ENCODE measurements at places on chromosomes 11 and 22.
A peak's percentile ranks its signal among the peaks of the same experiment; 100 is the strongest.

DNA sequence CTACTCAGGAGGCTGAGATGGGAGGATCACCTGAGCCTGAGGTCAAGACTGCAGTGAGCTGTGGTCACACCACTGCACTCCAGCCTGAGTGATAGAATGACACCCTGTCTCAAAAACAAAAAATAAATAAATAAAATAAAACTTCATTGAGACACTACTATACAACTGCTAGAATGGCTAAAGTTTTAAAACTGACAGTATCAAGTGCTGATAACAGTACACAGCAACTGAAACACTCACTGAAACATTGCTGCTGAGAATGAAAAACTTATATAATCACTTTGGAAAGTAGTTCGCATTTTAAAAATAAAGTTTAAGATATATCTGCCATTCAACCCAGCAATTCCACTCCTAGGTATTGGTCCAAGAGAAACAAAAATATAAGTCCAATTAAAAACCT is 100.7 kb downstream of the WNT11 start:
- DNase-seq, result no peak

GRCh38 chr11:65279741-65280440 is 18.1 kb downstream of the POLA2 start:
- peak; percentile 21 for DNase-seq

DNA sequence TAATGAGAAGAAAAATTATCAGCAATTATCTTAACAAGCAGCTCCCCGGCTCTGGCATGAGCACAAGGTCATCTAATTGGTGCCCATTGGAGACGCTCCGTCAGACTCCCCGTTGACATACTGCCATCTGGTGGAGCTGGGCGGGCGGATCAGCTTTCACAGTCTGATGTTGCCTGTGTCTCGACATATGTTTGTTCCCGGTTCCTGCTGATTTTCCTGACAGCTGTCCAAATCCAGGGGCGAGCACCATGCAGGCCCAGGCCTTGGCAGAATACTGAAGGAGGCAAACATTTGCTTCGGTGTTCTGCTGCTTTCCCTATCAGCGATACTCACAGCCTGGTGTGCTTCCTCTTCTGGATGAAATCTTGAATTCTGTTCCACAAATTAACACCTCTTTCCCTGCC is 43.8 kb upstream of the BARX2 start:
- peak; percentile 59 for DNase-seq

DNA sequence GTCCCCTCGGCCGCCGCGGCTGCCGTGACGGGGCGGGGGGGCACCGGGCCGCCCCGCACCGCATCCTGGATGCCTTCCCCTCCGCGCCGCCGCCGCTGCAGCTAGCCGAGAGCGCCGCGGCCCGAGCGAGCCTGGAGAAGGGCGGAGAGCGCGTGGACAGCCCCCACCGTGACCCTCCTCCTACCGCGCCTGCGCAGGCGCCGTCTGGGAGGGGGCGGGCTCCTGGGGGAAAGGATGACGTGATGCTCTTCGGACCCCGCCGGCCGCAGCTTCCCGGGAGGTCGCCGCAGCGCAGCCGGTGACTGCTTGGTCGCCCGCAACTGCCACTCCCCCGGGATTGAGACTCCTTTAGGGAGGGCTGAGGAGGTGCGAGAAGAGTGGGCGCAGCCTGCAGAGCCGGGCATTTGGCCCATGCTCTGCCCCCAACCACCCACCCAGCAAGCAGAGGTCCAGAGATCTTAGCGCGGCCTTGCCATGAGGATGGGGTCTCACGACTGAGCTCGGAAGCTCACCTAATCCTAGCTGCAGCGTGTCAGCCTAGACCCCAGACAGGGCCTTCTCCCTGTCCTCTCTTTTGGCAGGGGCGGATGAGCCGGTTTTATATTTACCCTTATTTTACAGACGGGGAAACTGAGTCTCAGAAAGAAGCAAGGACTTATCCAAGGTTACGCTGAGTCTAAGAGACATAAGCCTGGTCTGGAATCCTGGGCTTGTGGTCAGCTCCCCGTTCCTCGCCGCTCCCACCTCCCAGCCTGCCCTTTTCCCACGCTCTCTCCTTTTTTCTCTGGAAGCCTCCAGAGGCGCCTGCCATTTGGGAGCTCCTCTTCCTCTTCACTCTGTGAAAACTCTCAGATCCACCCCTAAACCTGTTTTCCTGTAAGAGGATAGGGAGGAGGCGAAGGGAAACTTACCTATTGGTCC is at the start of gene DENND5A:
Gene DENND5A, minus strand, starts transcription at position 140 of the 921 bp plus-strand sequence. CDS start 281 bp downstream, outside the sequence.
- peak; percentile 27 for DNase-seq

DNA sequence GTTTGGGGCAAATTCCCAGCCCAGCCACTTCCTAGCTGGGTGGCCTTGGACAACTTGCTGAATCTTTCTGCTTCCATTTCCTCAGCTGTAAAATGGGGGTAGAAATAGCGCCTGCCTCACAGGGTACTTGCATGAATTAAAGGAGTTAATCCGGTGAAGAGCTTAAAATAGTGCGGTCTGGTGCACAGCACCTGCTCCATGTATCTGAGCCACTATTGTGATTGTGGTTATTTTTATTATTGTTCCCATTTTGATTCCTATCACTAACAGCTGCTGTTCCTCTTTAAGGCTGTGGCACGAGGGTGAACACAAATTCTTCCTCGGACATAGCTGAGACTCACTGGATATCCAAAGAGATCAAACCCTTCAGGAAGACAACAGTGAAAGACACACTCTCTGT is 46.9 kb upstream of the TP53I11 start:
- no peak for DNase-seq

- DNase-seq, result no peak
These were observed 72.0 kb downstream of the ARHGAP42 start for GRCh38 chr11:100759106-100759505.

GRCh38 chr11:62604460-62605120 is 2.9 kb upstream of the MTA2 start:
- DNase-seq, result no peak

DNA sequence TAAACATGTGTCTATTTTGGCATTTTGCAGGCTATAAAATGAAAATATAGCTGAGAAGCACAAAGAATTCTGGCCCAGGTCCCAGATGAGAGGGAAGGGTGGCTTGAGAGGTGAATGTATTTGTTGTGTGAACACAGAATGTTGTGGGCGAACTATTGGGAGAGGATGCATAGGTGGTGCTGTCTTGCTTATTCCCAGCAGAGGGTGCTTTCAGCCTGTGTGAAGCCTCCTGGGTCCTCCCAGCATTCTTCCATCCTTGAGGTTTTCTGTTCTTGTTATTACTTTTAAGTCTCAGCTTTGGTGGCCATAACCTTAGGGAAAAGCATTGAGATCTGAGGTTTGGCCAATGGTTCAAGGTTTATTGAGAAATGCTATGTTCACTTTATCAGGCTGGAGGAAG is 108.7 kb upstream of the SNX19 start:
- no peak for DNase-seq

DNA sequence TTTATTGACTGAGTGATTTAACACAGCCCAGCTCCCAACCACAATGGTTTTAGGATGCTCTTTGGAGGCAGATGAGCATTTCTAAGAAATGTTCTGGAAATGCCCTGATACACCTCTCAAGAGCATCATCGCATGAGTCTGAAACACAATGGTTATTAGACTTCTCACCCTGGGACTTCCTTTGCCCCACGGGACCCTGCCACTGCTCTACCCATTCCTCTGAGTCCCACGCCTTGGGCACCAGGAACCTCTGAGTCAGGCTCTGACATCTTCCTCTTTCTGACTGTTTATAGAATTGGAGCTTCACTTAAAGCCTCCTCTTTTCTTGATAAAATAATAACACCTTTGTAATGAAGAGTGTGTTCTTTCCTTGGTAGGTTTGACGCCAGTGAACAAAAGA is 85.6 kb upstream of the PARVA start:
- DNase-seq, result no peak

DNA sequence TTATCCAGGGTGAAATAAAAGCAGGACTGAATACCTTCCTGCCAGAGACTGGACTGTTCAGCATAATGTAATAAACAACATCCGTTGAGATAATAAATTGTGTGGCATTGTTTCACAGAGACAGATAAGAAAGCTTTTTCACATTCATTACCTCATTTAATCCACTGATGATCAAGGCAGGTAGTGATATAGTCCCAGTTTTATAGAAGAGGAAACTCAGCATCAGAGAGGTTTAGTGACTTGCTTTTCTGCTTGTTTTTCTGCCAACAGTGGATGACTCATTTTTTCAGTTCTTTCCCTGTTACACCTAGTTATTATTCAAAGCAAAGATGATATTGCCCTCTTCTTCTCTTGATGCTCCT is 4.0 kb downstream of the MYO18B start:
- no peak for DNase-seq

- DNase-seq, result no peak
These were observed 126.5 kb downstream of the VPREB1 start for GRCh38 chr22:22371031-22371541.

DNA sequence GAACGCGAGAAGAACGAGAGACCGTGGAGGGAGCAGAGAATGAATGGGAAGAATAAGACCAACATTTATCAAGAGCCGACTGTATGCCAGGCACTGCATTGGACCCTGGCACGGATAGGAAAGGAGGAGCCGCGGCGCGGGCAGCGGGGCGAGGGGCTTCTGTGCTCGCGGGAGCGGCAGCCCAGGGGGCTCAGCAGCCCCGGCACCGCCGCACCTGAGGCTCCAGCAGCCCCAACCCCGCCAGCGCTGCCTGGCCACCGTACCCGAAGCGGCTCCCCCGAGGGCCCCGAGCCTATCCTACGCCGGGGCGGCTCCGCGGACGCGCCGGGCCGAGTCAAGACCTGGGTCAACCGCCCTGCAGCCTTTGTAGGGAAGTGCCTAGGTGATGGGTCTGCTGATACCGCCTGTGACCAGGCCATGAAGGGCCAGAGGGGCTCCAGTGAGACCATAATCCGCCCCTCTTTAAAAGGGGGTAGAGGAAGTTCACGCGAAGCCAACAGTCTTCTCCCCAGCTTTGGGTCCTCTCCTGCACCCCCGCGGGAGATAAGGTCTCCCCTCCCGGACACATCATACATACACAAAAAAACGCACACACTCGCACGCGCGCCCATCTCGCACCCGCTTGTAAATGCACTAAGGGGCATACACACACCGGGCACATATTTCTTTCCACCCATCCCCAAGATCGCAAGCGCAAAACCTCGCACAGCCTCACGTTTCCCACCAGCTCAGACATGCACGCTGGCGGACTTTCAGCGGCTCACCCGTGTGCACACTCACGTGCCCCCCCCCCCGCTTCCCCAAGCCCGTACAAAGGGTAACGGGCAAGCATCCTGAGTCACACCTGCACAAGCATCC is 935 bp upstream of the RTN4RL2 start:
- DNase-seq, result peak; percentile 16

- no peak for DNase-seq
These were observed 40.0 kb upstream of the PTH start for GRCh38 chr11:13535819-13536218.

DNA sequence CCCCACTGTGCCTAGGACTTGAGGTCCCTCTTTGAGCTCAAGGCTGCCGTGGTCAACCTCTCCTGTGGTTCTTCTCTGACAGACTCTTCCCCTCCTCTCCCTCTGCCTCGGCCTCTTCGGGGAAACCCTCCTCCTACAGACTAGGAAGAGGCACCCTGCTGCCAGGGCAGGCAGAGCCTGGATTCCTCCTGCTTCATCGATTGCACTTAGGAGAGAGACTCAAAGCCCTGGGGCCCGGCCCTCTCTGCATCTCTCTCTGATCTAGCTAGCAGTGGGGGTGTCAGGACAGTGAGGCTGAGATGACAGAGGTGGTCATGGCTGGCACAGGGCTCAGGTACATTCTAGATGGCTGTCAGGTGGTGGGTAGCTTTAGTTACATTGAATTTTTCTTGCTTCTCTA is 63.6 kb upstream of the EMID1 start:
- DNase-seq, result no peak

GRCh38 chr22:27460591-27461347 is 340.8 kb downstream of the MN1 start:
- DNase-seq, result no peak

DNA sequence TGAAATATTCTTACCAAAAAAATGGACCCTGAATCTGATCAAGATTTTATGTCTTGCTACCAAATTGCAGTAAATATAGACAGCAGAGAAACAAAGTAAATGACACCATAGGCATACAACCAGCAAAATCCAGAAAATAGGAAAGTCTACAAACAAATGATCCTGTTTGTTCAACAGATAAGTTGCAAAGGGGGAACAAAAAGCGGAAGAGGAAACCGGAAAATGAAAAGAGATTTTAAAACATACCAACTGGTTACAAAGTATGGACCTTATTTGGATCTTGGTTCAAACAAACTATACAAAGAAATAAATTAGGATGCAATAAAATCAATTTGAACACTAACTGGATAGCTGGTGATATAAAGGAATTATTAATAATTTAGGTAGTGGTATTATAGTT is 92.0 kb downstream of the TMPRSS5 start:
- DNase-seq, result no peak

DNA sequence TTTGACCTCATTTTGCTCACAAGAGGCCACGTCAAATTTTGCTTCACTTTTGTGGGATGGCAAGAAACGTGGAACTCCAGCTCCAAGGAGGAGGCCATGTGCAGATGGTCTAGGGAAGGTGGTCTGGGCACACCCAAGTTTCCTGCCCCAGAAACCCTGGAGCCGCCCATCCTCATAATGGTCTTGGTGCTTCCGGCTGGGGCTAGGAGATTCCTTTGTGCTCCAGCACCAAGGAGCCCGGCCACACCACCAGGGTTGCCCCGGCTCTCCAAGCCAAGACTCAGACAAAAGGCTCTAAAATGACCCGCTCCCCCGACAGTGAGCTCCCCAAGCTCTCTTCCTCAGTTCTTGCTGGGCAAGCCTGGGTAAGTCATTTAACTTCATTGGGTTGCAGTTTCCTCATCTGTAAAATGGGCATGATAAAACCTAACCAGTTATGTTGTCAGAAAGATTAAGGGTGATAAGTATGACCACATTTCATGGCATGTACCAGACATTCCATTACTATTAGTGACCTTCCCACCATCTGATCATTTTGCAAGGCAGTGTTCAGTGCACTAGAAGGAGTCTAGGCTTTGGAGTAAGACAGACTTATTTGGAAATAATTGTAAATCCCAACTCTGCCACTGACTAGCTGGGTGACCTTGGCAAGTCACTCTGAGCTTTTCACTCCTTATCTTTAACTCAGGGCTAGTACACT is 23.3 kb downstream of the DKK3 start:
- DNase-seq, result no peak

GRCh38 chr22:23012081-23012622 is 58.2 kb upstream of the GNAZ start:
- DNase-seq, result no peak

GRCh38 chr11:1574238-1574932 is 2.3 kb upstream of the DUSP8 start:
- DNase-seq, result no peak

DNA sequence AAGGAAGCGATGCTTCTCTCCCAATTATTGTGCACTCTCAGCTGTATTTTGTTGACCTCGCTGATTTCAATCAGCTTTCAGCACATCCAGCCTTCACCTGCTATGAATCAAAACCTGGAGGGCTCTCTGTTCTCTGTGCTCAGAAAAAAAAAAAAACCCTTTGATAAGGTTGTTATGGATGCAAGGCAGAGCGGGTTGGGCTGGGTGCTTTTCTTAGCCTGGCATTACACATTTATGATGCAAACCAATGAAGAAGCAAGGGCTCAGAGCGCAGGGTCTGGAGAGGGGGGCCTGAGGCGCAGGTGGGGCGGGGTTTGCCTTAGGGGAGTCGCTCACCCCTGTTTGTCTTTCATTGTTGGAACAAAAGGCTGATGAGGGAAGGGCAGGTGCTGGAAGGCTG is 86.0 kb upstream of the CADM1 start:
- DNase-seq, result no peak

GRCh38 chr22:44068422-44069191 is 44.5 kb downstream of the PARVB start:
- DNase-seq, result no peak
